ENCODE measurements at places on chromosomes 12 and 14. TPM values are rescaled to one million over a fixed set of nuclear protein-coding genes. Genes with fewer than 3 reads are reported as not detected.

CHFR gene
- polyA plus RNA-seq, result 16.8 TPM

ADAM21 gene
- polyA plus RNA-seq, result 0.32 TPM

BRMS1L gene
- 21.5 TPM for polyA plus RNA-seq

- no peak for DNase-seq
These were observed 104.5 kb downstream of the TGFB3 start for GRCh38 chr14:75877292-75877691.

GRCh38 chr12:76259660-76260389 lies 88.4 kb downstream of the BBS10 start:
- DNase-seq, result no peak

- DNase-seq, result no peak
These were observed 298.8 kb downstream of the KCNC2 start for GRCh38 chr12:74910831-74911230.

GRCh38 chr12:39102474-39103209 lies 197.3 kb upstream of the CPNE8 start:
- no peak for DNase-seq

DNA sequence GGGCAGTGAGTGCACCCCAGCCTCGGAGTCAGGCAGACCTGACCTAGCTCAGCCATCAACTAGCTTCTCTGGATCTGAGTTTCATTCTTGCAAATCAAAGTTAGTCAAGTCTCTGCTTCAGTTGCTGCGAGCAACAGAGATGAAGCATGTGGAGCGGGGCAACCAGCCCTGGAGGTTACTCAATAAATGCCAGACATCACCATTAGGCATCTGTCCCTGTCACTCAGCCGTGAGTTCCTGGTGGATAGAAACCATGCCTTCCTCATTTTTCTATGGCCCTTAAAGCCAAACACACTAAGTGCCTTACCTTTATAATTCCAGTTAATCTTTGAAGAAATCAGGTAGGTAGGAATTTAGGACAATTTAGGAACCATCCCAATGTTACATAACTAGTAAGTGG lies 19.3 kb downstream of the RFX4 start:
- no peak for DNase-seq
